ENCODE measurements at places on chromosomes 7 and 10.

GRCh38 chr10:22681783-22682183 lies 32.6 kb downstream of the PIP4K2A start:
- ATAC-seq: peak; percentile 57

DNA sequence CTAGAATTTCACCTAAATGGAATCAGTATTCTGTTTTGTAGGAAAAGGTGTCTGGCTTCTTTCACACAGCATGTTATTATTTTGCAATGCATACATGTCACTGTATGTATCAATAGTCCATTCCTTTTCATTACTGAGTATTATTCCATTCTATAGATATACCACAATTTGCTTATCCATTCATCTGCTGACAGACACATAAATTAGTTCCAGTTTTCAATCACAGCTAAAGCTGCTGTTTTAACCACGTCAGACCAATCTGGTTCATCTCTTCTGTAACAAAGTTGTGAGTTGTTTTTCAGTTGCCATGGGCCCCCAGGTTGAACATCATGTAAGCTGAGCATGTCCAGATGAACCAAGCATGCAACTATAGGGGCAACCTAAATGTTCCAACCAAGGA lies 282.1 kb upstream of the MKLN1 start:
- no peak for ATAC-seq

- ATAC-seq: peak; percentile 51
Measured at GRCh38 chr7:29207162-29207801, 12.7 kb downstream of the CHN2 start.

DNA sequence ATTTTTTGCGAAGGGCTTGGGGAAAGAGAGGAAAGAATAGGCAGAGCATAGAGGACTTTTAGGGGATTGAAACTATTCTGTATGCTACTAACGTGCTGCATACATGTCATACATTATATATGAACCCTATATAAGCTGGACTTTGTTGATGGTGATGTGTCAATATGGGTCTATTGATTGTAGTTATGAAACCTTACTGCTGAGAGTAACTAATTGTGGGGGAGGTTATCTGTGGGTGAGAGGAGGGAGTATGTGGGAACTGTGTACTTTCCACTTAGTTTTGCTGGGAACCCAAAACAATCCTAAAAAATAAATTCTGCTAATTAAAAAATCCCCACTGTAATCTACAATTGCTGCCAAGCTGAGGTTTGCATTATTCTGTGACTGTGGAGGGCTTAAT lies 15.3 kb upstream of the CYP2C19 start:
- ATAC-seq: no peak

DNA sequence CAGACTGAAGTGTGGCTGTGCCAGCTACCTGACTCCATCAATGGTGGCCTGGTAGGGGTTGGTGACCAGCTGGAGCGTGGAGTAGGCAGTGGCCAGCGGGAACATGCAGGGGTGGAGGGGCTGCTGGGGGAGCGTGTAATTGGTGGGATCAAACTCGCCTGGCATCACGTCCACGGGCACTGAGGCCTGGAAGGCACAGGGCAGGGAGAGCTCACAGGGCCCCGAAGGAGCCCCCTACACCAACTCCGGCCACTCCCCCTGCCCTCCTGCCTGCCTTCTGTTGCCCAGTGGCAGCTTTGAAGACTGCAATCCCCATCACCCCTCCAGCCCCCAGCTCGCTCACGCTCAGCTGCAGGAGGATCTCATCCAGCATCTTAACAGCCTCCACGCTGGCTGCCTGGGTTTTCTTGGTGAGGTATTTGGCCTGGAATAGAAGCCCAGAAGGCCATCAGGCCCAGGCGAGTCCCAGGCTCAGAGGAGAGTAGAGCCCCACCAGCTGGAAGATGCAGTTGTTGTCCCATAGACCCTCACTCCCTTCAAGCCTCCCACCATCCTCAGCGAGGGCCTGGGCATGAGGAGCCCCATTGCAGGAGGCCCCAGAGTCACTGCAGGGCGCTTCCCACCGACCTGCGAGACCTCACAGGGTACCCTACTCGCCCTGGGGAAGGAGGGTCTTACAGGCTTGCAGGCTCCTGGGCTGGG lies 7.1 kb downstream of the POLD2 start:
- no peak for ATAC-seq

GRCh38 chr7:99393355-99394187 lies 14.8 kb downstream of the PDAP1 start:
- ATAC-seq: peak; percentile 78

Data from motor neuron (in vitro differentiated cells).